CD4-positive, alpha-beta T cell treated with Interleukin-17A for 1 hour (primary cell): ENCODE measurements at places on chromosomes 1 and 21.

DNA sequence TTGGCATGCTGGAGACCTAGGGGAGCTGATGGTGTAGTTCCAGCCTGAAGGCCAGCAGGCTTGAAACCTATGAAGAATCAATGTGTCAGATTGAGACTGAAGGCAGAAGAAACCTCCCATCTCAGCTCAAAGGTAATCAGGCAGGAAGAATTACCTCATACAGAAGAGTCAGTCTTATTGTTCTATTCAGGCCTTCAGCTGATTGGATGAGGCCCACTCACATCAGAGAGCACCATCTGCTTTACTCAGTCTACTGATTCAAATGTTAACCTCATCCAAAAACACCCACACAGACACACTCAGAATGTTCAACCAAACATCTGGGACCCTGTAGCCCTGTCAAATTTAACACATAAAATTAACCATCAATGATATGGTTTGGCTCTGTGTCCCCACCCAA lies 13.7 kb upstream of the CCN1 start:
- DNase-seq, result no peak

- DNase-seq, result peak; percentile 34
Observed at GRCh38 chr1:178768423-178768822, 43.4 kb downstream of the RALGPS2 start.

GRCh38 chr1:18907021-18907916 lies 4.9 kb upstream of the ALDH4A1 start:
- DNase-seq, result peak; percentile 86

DNA sequence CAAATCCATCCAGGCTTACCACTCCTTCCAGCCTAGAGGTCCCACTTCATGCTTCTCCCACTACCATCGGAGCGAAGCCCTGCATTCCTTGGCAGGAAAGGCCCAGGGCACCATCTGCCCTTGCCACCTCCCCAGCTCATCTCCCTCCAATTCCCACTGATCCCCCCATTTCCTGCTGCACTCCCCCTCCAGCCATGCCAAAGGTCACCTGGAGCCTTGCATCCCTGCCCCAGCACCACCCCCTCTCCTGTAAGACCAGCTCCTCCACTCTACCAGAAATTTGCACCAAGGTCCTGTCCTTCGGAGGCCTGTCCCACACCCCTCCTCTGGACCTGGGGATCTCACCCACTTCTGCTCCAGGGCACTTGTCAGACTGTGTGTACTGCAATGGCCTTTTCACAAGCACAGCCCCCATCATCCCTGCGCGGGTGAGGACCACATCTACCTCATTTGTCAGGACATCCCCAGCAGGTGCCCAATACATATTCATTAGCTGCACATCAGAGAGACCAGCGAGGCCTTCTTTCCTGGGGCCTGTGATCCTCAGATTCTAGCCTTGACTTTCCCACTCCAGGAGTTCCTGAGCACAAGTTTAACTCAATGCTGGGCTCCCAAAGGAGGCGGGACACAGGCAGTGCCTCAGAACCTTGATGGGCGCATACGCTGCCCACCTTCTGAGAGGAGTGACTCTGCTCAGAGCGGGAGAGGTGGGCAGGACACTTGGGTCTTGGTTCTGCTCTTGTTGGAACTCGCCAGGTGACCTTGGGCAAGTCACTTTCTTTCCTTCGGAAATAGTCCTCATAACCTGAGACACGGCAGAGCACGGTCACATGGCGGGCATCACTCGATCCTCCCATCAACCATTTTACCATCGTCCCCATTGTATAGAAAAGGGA lies 49.9 kb upstream of the EDN2 start:
- DNase-seq, result no peak

GRCh38 chr1:6998267-6998666 lies 213.0 kb downstream of the CAMTA1 start:
- no peak for DNase-seq

DNA sequence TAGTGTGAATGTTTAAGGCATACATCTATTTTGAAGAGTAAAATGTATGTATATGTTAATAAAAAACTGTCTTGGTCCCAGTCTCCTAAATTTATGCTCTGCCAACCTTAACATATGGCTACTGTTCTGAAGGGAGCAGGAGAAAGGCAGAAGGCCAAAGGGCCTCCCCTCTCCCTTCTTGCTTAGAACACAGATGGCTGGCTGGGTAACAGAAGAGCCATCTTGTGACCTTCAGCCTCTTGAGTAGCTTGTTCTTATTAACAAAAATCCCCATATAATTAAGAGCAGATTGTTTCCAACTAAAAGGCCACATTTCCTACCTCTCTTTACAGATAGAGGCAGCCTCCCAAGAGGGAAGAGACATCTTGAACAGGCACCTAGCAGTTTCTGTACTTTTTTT lies 36.1 kb downstream of the EPB41 start:
- DNase-seq, result no peak

DNA sequence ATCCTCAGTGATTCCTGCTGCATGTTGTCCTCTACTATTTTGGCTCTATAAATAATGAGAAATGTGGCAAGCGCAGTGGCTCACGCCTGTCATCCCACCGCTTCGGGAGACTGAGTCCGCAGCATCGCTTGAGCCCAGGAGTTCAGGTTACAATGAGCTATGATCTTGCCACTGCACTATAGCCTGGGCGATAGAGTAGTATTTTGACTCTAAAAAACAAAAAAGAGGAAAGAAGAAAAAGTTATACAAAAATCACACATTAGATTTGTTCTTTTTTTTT lies 756 bp upstream of the SLC25A44 start:
- no peak for DNase-seq

DNA sequence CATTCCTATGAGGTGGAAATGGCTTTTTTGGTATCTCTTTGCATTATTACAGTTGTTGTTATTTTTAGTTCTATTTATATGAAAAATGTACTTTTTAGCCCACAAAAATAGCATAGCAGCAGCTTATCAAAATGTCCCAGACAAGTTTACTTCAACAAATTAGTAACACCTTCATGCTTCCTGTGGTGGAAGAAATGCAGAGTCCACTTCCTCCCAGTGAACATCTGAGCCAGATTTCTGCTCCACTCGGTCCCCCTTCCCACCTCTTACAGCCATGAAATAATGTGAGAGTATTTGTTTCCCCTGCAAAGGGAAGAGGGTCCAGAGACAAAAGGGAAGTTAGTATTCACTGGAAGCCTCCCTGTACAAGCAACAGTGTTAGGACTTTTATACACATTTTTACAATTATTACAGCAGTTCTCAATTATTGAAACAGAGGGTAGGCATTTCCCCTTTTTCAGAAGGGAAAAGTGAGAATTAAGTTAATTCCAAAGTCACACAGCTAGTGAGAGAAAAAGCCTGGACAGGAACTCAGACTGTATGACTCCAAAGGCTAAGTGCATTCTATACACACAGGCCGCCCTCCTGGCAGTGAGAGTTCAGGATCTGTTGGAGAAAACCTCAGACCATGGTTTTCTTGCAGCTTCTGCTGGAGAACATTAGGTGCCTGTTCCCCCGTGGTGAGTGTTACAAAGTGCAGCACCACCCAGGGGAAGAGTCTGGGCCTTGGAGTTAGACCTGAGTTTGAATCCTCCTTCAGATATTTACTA lies 126.5 kb downstream of the PBX1 start:
- DNase-seq, result no peak

- peak; percentile 78 for DNase-seq
Observed at GRCh38 chr1:194295685-194296084, 1109.3 kb upstream of the B3GALT2 start.

GRCh38 chr1:194755241-194755994 lies 1569.0 kb upstream of the B3GALT2 start:
- no peak for DNase-seq

GRCh38 chr1:181104042-181104789 lies 15.7 kb downstream of the IER5 start:
- no peak for DNase-seq

- DNase-seq, result no peak
Observed at GRCh38 chr1:198281911-198282310, 125.1 kb downstream of the NEK7 start.

GRCh38 chr1:10796029-10796944 lies at the start of gene CASZ1:
CASZ1 (minus strand) TSS chr1:10796646; CDS start chr1:10693889, 102,757 bp downstream.
- no peak for DNase-seq

DNA sequence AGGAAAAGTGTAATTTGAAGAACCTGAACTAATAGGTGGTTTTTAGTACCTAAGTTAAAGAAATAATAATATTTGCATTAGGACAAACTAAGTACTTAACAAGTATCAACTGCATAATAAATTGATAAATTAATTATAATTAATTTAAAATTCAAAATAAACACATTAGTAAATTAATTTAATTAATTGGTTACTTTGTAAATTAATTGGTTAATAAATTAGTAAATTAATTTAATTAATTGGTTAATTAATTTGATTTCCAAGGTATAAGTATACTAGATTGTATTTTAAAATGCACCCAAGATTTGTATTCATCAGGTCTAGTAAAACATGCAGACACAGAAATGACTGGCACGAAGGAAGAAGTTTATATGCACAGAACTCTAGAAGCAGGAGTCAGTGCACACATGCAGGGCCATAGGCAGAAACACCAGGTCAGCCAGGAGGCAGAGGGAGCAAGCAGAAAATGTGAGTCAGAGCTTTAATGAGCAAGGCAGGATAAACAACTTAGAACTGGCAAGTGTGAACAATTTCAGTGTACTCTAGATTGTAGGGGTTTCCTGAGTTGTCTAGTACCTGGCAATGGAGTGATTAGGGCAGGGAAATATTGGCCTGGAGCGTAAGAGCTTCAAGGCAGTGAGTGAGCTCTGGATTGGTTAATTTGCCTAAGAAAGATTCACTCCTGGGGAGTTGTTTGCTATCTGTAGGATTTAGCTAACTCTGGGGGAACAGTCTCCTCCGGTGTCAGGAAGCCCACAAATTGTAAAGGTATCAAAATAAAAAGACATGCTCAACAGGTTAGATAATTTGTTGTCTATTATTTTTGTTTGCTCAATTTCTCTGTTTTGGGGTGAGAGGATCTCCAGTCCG lies 665.7 kb downstream of the MRPL39 start:
- DNase-seq, result no peak

- DNase-seq, result peak; percentile 81
Observed at GRCh38 chr1:154998818-154999570, 3.6 kb upstream of the ZBTB7B start.

- no peak for DNase-seq
Observed at GRCh38 chr1:214416417-214416816, 135.0 kb downstream of the PTPN14 start.

DNA sequence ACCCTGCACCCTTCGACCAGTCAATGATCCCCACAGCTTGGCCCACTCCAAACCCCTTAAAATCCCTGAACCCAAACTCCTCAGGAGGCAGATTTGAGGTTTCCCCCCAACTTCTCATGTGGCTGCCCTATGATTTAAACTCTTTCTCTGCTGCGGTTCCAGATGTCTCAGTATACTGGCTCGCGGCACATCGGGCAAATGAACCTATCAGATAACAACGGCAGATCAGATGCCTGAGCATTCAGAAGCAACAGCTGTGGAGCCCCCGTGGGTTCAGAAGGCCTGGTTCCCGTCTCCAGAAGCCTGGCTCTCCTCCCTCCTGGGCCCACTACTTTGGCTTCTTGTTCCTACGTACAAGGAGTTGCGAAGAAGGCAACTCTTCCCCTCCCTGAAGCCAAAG lies 43.3 kb upstream of the H6PD start:
- no peak for DNase-seq

DNA sequence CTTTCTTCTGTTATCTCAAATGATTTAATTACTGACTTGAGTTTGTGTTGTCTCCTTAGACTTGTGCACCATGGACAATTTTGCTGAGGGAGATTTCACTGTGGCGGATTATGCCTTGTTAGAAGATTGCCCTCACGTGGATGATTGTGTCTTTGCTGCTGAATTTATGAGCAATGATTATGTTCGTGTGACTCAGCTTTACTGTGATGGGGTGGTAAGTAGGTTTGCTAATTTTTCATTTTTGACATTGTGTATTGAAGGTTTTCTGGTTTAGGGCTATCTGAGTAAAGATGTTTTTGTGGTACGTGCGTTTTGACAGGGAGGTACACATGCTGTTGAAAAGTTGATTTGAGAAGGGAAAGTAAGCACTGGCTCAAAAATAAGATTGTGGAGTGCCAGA lies 14.1 kb downstream of the TTC3 start:
- no peak for DNase-seq

GRCh38 chr1:46070164-46070814 lies 62.1 kb downstream of the PIK3R3 start:
- no peak for DNase-seq

- no peak for DNase-seq
Observed at GRCh38 chr1:193083365-193084088, 21.7 kb downstream of the GLRX2 start.

- DNase-seq, result peak; percentile 30
Observed at GRCh38 chr1:197144570-197145325, 1.7 kb downstream of the ASPM start.

DNA sequence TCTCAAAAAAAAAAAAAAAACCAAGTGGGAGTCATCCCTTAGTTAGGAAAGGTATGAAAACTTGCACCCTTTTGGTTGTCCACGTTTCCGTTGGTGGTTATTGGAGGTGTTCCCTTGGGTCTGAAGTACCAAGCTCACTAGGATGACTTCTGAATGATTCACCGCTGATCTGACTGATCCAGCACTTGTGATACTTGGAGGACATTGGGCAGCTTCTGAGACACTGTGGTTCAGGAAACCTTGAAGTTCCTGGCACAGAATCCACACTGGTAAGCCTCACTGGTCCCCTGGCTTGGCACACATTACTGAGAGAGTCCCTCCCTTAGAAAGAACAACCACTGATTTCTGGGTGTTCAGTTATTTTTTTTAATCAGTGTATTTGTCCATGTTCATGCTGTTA lies 91.9 kb downstream of the RYR2 start:
- DNase-seq, result no peak

DNA sequence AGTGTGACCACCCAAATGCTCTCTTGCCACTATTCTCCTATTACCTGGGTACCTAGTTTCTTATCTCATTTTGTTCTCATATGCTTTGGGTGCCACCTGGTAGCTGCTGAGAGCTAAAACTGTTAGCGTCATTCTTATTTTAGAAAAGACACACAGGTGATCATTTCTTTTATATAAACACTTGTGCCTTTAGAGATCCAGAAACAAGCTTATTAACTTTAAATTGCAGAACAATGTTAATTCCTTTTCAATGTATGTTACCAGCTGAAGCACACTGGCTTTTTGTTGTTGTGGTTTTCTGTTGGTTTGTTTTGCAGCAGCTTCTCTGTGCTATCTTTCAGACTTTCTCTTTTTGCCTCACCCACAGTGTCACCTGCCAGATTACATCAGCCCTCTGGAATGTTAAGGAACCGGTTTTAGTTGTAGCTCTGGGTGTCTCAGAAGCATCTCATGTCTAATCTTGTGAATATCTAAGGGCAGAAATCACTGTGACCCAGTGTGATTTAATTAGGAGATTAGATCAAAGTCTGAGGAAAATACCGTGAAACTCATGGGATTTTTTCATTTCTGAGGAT lies 43.4 kb upstream of the SLC19A2 start:
- DNase-seq, result no peak

DNA sequence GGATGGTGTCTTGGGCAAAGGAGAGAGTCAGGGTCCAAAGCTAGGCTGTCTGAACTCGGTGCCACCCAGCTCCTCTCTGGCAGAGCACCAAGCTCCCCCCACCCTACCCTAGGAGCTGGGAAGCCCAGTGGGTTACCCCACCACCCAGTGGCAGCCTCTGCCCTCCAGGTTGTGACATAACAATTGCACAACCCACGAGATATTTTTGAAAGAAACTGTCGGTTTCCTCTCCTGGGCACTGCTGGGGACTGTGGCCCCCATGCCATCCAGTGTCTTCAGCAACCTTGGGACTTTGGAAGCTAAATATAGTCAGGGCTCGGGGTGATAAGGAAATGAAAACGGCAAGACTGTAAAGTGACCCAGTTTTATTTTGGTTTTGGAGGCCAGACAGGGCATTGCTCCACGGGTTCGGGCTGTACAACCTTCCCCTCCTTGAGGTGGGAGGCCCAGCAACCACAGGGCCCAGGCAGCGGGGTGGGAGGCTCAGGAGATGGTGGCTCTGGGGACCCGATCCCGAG lies 1.4 kb downstream of the CITED4 start:
- no peak for DNase-seq
